Activated T-cell treated with anti-CD3 and anti-CD28 coated beads for 24 hours (primary cell): ENCODE measurements at places on chromosomes 5 and 9.

DNA sequence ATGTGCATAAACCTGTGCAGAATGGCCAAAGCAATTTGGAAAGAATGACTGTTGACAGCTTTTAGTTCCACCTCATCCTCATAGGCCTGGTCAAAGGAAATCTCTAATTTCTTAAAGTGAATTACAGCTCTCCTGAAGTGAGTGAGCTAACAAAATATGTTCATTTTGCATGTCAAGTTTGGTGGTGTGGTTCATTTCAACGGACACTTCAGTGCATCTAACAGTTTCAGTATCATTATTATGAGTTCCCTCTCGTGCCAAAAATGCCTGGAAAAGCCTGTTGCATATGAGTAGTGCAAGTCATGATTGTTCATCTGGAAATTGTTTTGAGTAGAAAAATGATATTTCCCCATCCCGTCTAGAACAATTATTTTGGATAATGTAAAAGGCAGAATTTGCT lies 53.2 kb upstream of the HMHB1 start:
- no peak for DNase-seq

- DNase-seq, result no peak
Measured at GRCh38 chr9:133528876-133529241, 4.1 kb upstream of the MYMK start.

DNA sequence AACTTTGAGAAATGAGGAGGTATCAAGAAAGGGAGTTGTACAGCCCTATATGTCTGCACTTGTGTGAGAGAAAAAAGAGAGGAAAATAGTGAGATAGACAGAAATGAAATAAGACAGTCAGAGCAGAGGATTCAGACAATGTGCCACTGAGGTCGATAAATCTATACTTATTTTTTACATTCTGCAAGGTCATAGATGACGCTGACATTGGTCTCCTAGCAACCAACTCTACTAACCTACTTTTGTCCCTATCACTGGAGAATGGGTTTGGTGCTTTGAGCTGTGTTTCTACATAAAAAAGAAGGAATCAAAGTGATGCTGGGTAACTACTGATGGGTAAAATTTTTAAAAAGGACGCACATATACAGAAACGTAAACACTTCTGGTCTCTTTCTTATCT lies 573.3 kb upstream of the RORB start:
- no peak for DNase-seq

DNA sequence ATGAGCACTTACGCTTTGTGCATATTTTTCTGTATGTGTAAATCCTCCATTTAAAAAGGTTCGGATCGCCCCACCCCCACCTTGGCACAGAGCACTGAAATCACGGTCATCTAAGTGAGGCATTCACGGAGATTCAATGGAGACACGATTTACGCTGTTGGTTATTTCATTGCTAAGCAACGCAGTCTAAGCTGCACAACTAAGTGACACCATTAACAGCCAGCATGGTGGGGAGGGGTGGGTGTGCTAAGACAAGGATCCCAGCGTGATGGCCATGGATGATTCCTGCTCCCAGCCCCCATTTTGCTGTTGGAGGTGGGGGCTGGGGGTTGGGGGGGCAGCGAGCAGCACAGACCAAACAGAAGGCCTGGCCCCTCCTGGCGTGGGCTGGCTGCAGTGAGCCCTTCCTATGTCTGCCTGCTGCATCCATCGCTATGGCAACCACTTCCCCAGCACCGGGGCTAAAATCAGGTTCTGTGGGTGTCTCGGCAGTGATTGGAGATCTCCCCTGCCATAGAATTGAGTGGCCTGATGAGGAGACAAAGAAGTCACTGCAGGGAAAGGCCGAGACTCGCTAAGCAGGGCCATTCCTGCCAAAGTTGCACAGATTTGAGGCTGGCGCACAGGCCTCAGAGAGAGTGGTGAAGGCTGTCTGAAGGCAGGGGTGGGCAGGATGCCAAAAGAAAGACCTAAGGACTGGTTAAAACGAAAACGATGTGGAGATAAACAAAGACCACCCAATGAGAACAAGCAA lies 14.3 kb upstream of the MARCHF6 start:
- DNase-seq, result no peak

- no peak for DNase-seq
Measured at GRCh38 chr5:156589104-156589945, 260.8 kb upstream of the PPP1R2B start.

DNA sequence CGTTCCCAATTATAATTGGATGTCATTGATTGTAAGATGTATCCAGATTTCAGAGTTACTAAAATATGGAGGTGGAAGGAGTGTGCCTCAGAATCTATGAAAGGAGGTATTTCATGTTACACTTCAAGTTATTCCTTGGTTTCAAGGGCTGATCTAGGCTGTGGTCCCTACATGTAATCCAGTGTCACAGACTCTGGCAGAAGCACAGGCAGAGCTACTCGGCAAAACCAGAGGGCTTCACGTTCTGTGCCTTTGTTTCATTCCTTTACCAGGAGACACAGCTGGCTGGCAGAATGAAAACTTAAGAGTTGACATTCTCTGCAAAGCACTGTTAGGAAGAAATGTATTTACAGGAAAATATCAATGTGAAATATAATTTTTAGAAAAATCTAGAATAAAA lies 99.6 kb downstream of the ANKH start:
- no peak for DNase-seq

GRCh38 chr5:122312591-122313406 lies 762 bp downstream of the SNCAIP start:
- no peak for DNase-seq

GRCh38 chr5:57172466-57173318 lies 1.2 kb upstream of the GPBP1 start:
- peak; percentile 16 for DNase-seq

DNA sequence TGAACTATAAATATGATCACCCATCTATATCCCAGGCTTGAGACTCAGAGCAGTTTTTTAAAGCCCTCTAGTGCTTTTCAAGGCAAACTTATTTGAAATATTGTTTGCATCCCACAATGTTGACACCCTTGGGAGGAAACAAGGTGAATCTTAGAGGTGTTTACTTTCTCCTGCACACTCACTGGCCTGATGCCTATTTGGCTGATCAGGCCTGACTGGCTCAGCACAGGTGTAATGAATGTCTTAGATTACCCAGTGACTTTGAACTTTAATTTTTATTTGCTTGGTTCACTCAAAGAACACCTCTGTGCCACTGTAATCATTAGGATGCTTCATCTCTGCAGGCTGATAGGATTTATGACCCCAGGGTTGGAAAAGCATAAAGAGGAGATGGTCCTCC lies 158.3 kb downstream of the KCTD16 start:
- no peak for DNase-seq

DNA sequence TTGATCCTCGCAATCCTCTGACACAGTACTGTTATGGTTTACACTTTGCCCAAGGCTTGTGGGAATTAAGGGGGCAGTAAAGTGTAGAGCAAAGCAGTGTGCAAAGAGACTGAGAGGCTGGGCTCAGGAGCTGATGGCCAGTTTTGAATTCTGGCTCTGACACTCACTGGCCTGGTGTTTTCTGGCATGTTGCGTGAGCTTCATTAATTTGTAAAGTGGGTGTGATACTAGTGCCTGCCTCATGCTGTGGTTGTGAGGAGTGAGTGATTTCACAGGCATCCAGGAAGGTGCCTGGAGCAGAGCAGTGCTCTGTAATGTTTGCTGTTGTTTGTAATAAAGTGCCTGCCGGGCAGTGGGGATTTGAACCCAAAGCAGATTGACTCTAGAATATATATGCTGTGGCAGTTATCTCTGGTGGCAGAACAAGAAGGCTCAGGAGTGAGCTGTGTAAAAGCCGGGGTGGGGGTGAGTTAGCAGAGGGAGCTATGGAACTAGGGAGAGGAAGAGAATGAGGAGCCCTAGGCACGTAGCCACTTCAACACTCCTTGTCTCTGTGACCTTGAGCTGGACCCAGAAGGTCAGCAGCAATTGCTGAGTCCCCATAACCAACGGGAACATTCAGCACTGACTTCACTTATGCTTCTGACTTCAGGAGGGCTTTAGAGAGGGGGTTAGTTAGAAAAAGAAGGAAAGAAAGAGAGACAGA lies 108.5 kb downstream of the DOCK2 start:
- no peak for DNase-seq

DNA sequence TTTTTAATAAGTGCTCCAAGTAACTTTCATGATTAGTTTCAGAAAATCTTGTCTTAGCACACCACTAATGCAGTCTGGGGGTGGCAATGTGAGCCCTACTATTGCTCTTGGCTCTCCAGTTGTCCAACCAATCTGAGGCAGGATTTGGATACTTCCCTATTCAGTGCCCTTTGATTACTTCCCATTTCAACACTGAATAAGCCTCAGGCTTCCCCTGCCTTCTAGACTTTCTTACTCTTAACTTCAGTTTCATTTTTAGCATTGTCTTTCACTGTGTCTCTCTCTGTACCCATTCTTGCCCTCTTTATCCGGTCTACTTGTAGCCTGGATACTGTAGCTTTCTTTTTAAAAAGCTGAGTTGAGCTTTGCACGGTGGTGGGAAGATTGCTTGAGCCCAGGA lies 186.1 kb downstream of the C9orf152 start:
- no peak for DNase-seq

DNA sequence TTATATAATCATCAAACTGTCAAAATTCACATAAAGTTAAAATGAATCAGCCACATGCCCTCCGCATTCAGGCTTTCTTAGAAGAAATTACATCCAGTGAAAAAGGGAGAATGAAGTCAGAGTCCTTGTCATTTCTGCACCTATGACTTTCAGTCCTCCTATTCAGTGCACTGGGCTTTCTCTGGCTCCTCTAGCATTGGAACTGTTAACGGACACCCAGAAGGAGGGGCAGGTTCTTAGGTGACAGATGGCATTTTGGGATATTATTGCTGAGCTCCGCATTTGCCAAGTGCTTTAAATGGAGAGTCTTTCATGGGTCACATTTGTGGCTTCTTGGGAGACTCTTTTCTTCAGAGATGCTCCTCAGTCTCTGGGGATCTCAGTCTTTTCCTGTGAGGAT lies 40.0 kb downstream of the ADAMTS19 start:
- no peak for DNase-seq

DNA sequence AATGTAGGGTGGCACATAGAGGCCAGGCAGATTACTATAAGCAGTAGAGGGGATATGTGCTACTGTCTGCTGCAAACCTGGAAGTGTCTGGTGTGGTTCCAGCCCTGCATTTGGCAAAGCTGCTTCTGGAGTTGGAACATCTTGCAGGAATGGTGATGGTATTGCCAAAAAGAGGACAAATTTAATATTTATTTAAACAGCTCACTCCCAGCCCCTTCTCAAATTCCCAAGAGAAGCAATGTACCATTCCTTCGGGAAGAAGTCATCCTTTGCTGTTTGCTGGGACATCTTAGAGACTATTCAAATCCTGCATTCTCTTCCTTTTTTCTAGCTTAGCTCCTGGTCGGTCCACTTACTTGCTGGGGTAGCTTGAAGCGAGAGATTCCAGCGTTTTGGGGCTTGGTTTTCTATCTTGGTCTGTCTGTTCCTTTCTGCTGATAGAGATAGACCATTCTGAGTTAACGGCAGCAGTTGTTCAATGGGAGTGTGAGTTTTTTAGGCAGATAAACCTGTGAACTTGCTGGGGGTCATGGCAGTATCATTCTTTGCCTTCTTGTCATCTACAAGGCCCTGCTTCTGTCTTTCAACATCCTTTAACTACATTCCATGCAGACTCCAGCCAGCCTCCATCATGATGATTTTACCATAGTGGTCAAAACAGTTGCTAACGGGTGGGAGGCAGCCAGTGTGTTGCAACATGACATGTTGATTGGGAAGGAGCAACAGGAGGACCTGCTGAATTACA lies 69.9 kb downstream of the RCL1 start:
- no peak for DNase-seq

- no peak for DNase-seq
Measured at GRCh38 chr9:109286981-109287380, 33.9 kb downstream of the EPB41L4B start.

DNA sequence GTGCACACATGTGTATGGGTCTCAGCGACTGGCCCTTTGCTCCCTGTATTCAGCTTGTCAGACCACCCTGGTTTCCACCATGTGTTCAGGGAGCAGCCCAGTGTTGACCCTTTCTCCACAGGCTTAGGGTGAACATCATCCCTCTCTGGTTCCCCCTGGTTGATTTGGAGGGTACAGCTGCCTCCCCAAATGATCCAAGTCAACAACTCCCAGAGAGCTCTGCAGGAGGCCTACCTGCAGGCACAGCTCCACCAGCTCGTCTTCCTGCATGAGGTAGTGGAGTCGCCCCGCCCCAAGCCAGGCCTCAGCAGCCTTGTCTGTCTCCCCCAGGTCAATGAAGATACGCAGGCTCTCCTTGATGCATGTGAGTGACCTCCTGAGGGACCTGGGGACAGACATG lies 50.5 kb downstream of the SH3TC2 start:
- no peak for DNase-seq

DNA sequence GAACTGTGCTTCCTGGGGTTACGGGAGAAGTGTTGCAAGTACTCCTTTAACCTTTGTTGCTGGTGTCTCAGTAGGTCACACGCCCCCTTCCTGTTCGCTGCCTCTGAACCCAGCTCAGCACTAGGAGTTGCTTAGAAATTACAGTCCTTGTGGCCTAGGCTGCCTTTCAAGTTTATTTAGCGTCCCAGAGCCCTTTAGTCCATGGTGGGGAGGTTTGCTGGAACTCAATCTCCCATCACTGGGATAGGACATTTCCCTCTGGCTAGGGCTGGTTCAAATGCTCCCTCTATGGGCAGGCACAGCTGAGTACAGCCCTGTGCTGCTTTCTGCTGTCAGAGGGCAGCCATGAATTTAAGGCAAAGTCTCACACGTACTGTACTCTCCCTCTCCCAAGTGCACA lies 4.7 kb downstream of the IFNA8 start:
- DNase-seq, result no peak
